ENCODE measurements at places on chromosomes 12 and 14.

DNA sequence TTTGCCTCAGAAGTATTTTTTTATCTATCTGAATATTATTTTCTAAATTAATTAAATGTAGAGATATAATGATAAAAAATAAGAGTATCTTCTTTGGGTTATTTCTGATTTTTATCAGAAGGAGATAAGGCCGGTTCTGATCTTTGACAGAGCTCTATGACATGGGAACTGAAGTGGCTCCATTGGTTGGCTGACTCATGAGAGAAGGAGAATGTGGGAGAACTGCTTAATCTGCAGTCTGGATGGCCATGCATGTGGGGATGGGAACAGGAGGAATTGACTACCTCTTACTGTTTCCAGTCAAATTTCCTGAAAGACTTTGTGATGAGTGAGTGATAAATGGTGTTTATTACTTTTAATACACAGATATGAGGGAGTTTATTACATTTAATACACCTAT lies 155.8 kb upstream of the ATP2B1 start:
- no peak for DNase-seq

GRCh38 chr12:132729541-132730320 lies 19.1 kb downstream of the PGAM5 start:
- DNase-seq, result no peak

GRCh38 chr12:124190312-124191023 lies 104.4 kb upstream of the RFLNA start:
- no peak for DNase-seq

DNA sequence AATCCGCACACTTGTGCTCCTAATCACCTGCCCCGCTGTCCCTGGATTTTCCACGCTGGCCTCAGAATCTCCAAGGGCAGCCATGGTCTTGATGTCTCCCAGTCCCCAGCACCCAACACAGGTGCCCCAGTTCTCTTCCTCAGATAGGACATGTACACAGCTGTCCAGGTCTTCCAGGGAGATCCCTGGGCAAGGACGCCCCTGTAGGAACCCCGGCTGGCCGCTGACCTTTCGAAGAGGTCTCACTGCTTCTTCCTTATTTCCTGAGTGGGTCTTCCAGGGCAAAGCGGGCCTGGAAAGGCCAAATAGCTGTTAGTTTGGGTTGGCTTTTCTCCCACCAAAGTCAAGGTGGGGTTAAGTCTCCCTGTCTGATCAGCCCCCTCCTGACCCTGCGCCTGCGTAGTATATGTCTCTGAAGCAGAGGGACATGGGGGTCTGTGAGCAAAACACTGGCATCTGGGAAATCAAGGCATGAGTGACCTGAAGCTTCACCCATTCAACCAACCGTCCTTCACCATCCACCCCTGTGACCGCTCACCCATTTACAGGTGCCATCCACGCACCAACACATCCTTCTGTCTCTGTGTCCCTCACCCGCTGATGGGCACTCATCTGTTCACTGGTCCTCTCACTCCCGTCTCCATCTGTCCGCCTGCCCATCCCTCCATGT lies 4.6 kb downstream of the BEGAIN start:
- no peak for DNase-seq

GRCh38 chr12:119006746-119007145 lies 25.4 kb downstream of the SRRM4 start:
- DNase-seq, result no peak

DNA sequence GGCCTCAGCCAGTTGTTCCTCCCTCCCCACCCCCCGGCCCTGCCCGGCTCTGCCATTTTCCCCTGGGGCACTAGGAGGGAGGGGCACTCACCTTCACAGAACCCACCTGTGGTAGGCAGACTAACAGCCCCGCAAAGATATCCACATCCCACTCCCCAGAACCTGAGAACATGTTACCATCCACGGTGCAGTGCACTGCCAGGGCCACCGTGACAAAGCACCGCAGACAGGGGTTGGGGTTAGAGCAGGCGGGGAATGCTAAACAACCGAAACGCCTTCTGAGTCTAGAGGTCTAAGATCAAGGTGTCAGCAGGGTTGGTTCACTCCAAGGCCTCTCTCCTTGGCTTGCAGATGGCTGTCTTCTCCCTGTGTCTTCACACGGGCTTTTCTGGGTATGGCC lies 57.4 kb upstream of the NCOR2 start:
- DNase-seq, result no peak

GRCh38 chr12:125399489-125399888 lies 334.3 kb downstream of the AACS start:
- DNase-seq, result no peak

DNA sequence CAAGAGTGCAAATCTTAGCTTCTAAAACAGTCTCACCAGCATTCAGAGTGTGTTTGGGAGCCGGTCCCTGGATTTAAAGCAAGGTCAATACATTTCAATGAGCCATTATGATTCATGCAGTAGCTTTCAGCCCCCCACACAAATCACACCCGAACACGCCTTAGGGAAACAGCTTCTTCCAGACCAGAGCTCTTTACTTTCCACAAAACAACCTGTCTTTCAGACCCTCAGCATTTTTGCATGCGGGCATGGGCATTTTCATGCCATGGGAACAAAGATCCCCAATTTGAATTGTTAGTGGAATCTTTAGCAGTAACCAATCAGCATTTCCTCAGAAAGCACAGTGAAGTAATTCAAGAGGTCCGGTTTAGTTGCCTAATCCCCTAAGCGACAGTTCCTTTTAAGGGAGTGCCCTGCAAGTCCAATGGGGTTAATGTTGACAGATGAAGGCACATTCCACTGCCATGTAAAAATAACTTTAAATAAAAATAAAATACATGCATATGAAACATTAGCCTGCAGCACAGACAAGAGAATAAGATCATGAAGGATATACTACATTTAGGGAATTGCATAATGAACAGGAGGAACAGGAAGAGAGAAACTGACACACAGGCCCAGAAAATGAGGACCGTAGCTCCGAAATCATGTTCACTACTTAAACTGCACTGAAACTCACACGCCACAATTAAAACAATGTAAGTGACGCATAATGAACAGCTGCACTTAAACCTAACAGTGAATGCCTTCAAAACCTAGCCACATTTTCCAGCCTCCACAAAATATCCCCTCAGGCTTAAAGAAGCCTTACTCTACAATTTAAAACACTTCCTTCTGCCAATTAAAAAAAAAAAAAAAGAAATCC lies 4.0 kb downstream of the VPS37B start:
- DNase-seq, result no peak

DNA sequence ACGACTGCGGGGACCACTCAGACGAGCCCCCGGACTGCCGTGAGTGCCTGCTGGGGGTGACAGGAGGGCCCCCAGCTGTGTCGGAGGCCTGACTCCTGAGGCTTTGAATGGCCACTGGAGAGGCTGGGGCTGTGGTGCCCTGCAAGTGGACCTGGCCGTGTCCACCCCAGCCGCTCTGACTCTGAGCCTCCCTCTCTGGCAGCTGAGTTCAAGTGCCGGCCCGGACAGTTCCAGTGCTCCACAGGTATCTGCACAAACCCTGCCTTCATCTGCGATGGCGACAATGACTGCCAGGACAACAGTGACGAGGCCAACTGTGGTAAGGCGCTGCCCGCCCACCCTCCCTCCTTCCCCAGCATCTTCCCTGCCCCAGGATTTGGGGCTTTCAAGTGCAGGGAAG lies 16.1 kb upstream of the NXPH4 start:
- no peak for DNase-seq

GRCh38 chr14:105375635-105376057 lies 22.7 kb upstream of the TEX22 start:
- no peak for DNase-seq

DNA sequence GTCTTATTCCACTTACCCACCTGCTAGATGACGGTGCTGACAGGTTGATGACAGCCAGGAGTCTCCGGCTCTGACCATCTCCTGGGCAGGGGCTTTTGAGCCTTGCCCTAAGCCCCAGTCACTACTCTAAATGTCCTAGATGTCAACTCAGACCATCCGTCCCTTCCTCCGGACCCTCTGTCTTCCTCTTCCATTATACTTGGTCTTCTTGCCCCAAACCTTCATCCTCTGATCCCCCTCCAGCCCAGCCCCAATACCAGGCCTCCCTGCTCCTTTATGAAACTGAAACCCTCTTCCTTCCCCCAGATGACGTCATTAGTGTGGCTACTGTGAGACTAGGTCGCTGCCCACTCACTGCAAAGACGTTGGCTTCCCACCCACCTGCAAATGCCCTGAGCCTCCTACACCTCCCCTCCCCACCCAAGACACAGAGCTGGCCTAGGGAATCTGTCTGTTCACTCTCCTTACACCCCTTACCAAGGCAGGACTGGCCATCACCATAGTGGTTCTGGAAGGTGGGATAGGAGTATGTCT lies 10.1 kb downstream of the KRT71 start:
- no peak for DNase-seq

GRCh38 chr14:105409364-105409763 lies 10.3 kb upstream of the MTA1 start:
- no peak for DNase-seq

DNA sequence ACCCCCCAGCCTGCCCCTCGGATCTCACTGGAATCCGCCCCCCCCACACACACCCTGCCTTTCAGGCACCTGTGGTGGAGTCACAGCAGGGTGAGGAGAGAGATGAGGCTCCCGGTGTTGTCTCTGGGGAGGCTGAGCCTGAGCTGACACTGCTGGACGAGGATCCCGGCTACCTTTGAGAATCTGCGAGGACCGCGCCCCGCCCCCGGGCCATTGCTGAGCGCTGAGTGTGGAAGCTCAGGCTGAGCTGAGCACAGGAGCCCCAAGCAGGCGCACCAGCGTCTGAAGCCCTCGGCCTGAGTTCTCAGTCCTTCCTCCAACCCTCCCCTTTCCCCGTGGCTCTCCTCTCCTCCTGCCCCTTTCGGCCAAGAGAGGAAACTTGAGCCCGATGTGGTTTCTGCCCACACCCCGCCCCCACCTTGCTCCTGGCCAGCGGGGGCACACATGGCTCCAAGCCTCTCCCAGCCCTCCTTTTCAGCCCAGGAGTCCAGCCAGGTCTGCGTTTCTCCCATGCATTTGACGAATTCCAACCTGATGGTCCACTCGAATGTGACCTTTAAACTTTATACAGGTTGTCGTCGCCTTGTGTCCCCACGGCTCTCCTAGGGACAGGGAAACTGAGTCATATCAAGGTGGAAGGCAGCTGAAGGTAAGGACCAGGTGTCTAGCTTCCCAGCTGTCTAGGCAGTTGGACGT lies at the start of gene NFE2:
TSS of gene NFE2 (minus strand) at position 284 of the 696 bp plus-strand sequence. CDS start 5,767 bp downstream, outside the sequence.
- no peak for DNase-seq

DNA sequence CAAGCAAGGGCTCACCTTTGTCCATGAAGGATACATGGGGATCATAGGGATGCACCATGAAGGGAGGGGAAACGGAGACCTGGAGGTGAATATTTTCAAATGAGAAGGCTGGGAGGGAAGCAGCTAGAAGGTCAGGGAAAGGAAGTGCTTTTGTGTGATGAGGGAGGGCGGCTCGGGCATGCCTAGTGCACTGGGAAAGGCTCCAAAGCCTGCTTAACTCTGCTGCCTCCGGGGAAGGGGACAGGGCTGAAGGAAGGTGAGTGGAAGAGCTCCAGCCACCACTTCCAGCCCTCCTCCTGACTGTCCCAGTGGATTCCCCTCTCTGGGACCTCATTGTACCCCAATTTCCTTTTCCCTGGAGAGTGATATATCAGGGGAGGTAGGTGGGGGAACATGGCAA lies 149.4 kb upstream of the PRMT8 start:
- DNase-seq, result no peak

DNA sequence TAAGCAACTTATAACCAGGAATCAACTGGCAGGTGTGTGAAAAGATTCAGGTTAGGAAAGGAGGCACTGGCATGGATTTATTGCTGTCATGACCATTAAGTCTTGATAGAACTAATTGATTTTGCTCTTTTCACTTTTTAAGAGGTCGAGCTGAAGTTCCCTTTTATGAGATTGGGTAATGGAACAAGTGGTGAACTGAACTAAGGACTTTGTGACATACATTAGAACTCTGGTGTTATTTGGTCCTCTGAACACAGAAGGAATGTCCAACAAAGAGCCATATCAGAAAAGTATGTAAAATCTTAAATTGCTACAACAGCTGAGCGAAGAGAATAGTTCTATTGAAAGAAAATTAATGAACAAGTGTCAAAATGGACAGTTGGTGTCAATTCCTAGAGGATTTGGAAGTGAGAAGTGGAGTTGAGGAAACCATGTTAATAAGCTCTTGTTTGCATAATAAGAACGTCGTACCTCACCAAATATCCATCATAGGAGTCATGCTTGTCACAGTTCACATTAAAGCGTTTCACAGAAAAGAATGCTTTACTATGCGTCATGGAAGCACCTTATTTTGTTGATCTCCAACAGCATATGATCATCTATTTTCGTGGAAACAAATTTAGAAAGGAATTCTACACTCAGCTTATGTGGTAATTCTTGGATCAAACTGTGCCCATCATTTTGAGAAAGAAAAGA lies 8.4 kb upstream of the MYF6 start:
- DNase-seq, result no peak

DNA sequence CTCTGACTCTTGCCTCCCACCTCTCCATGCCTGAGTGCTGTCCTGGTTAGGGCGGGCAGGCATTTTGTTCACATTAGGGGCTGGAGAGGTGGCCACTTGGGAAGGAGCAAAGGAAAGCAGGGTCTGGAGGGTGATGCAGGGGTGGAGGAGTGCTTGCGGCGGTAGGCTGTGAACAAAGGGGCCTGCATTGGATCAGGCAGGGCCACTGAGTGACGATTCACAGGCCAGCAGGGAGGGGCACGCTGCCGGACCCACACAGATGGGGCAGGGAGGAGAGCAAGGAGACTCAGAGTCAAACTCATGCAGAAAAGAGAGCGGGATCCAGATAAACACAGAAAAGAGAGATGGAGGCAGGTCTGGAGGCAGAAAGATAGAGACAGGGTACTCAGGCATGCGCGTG lies 58.4 kb upstream of the TBX3 start:
- no peak for DNase-seq

DNA sequence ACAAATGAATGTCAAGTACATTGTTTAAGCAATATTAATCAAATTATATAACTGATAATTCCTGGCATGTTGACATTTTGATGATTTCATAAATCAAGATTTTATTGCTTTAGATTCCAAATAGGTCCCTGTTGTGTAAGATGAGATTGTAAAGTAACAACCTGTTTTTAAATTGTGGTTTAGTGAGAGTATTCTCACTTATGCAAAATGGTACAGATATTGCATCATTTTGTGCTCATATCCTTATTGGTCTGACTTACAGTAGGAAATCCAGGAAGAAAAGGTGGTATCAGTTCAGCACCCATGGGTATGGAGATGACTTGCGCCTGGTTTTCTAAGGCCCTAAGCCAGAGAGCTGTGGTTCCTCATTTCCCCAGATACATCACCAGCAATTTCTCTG lies 165.5 kb downstream of the KIF21A start:
- DNase-seq, result no peak

DNA sequence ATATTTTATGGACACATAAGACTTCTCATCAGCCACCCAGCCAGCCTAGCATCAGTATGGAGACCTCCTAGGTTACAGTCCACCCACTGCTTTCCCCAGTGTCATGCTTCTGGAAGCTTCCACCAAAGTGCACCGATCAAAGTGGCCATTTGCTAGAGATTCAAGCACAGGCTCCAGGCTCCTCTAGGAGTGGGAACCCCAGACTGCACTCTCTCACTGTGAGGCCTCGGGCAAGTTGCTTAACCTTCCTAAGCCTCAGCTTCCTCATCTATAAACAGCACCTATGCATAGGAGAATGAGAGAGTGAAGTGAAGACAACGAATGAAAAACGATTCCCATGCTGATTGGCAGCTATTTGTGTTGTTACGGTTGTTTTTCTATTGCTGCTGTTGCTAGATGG lies 94.4 kb downstream of the DICER1 start:
- no peak for DNase-seq
